PC-9 (cell line): ENCODE measurements at places on chromosomes 6 and 20. TPM values are rescaled to one million over a fixed set of nuclear protein-coding genes. Genes with fewer than 3 reads are reported as not detected.

DNA sequence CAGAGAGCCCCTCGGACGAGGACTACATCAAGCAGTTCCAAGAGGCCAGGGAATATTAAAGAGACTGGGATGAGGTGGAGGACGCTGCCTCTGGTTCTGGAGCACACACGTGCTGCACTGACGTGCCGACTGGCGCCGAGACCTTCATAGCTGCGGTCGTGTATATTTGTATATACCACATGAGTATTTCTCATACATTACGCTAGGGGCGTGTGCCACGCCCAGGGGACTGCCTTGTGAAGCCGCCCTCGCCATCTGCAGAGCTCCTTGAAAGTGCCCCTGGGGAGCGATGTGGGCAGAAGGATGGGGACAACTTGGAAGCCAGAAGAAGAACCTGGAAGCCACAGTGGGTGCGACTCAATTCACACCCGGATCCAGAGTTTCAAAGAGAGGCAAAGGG lies 78.3 kb downstream of the ISM1 start:
- DNase-seq: no peak
- H3K36me3 ChIP-seq: no peaks in the 10 kb centered on the region

DNA sequence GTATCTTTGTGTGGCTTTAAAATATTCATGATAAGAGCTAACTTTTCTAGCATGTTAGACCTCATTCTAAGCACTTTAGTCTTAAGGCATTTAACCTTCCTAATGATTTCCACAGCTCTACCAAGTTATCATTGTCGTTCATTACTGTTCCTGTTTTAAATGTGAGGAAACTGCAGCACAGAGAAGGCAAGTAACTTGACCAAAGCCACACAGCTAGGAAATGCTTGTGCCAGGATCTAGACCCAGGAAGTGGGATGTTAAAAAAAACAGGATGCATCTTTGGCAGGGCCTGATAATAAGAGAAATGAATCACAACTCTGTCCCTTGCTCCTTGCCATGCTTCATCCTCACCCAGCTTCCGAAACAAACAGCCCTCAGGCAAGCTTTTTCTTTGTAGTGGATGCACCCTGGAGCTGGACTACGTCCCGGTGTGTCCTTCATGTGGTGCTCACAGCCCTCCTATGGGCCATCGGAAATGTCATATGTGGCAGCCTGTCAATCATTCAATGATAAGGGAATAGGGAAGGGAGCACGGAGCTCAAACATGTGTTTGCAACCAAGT lies 196.9 kb upstream of the RREB1 start:
- H3K4me1 ChIP-seq: peaks cover 8% of the 10 kb centered on the region
- no peaks in the 10 kb centered on the region for H3K27me3 ChIP-seq
- no peaks in the 10 kb centered on the region for H3K36me3 ChIP-seq
- H3K4me3 ChIP-seq: no peak overlapping the region
- no peak overlapping the region for H3K27ac ChIP-seq
- no peak for DNase-seq

MTRF1L gene
- total RNA-seq: 5.7 and 8.0 TPM in 2 replicates

- H3K36me3 ChIP-seq: no peaks in the 10 kb centered on the region
- no peak overlapping the region for H3K4me3 ChIP-seq
- no peaks in the 10 kb centered on the region for H3K27me3 ChIP-seq
- no peak overlapping the region for H3K27ac ChIP-seq
- H3K4me1 ChIP-seq: no peaks in the 10 kb centered on the region
Measured at GRCh38 chr6:104940238-104940892, 16.5 kb upstream of the LIN28B start.

GRCh38 chr6:122571888-122572287 lies 38.3 kb upstream of the PKIB start:
- H3K27me3 ChIP-seq: no peaks in the 10 kb centered on the region
- H3K27ac ChIP-seq: no peak overlapping the region
- DNase-seq: no peak

DNA sequence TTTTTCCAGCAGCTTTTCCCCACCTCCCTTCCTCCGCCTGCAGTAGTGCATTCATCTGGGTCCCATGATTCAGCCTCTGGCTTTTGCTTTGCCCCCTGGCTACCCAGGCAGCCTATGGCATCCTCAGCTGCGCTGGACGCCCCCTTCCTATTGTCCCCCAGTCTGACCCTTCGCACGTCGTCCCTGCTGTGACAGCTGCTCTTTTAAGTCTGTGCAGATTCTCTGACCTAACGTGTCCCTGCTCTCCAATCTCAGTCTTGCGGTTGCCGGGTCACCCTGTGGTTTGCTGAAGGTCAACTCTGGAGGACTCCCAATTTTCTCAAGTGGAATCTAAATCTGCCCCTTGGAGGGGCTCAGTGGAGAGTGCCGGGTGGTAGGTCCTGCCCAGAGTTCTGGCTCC lies 294.3 kb downstream of the CDC5L start:
- DNase-seq: no peak
- no peaks in the 10 kb centered on the region for H3K36me3 ChIP-seq
- 0 out of 2 replicates have a peak, but pooled peaks cover 6% of the 10 kb centered on the region for H3K27me3 ChIP-seq
- no peak overlapping the region for H3K4me3 ChIP-seq
- H3K4me1 ChIP-seq: no peaks in the 10 kb centered on the region

DNA sequence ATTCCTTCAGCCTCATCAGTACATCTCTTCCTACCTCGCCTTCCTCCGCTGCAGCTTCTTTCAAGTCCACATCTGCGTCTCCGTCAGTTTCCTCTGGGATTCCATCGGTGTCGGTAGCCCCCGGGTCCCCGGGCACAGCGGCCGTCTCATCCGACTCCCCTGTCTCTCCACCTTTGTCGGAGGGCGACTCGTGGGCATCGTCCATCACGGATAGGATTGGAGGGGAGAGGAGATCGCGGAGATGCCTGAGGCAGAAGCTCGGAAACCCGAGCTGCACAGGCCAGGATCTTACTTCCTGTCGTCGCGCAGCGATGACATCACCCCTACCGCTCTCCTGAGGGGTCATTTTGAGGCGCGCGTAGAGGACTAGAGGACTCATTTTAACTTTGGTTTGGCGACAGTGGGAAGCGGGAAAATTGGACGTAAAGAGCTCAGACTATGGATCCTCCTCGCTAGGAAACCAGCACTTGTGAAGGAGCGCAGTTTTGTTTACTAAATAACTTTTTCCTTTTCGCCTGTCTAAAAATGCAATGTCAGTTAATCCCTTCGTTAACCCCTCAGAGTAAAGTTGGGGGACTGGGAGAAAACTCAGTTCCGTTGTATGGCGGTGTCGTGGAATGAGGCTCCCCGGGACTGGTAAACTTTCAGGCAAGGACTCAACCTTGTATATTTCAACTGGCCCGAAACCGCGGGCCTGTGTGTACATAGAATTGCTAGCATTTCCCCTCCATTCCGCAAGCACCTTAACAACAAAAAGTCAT lies at the start of gene TAF11:
Gene TAF11 (minus strand): TSS at position 290 of the 761 bp plus-strand sequence. CDS start 85 bp downstream, at position 205.
- H3K4me1 ChIP-seq: peaks cover 21% of the 10 kb centered on the region
- peak; percentile 90 for DNase-seq
- no peaks in the 10 kb centered on the region for H3K36me3 ChIP-seq
- no peaks in the 10 kb centered on the region for H3K27me3 ChIP-seq
- H3K27ac ChIP-seq: peak within 1 kb of the TSS; percentile 57

DNA sequence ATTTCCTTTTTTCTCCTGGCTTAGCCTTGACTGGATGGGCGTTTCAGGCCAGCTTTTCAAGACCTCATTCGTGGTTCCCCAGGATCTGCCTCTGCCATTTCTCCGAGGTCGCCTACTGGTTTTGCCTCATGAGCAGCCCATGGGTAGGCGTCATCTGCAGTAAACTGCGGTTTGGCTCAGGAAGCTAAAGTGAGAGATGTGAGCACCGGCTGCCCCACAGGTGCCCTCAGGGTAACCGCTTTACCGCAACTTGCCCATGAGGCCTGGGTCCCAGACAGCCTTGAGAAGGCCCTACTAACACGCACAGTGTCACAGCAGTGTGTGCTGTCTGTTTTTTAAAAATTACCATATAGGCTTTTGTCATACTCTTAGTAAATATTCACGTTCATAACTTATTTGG lies 53.4 kb upstream of the TBXT start:
- no peaks in the 10 kb centered on the region for H3K4me1 ChIP-seq
- H3K36me3 ChIP-seq: no peaks in the 10 kb centered on the region
- no peak overlapping the region for H3K27ac ChIP-seq
- peaks cover 59% of the 10 kb centered on the region for H3K27me3 ChIP-seq

RPS18 gene
- 2,057 and 2,442 TPM in 2 replicates for total RNA-seq

RFX6 gene
- total RNA-seq: not detected in 2 replicates

GRCh38 chr6:116666869-116667268 lies 1.7 kb downstream of the ZUP1 start:
- no peak for DNase-seq
- H3K27ac ChIP-seq: no peak overlapping the region
- H3K27me3 ChIP-seq: no peaks in the 10 kb centered on the region
- peaks cover 6% of the 10 kb centered on the region; the same call in 1 of the 2 replicates for H3K36me3 ChIP-seq
- H3K4me1 ChIP-seq: peaks cover 31% of the 10 kb centered on the region
- H3K4me3 ChIP-seq: peak overlapping the region; percentile 79; the same call in 1 of the 2 replicates

TULP4 gene
- total RNA-seq: 34.0 and 42.2 TPM in 2 replicates

DNA sequence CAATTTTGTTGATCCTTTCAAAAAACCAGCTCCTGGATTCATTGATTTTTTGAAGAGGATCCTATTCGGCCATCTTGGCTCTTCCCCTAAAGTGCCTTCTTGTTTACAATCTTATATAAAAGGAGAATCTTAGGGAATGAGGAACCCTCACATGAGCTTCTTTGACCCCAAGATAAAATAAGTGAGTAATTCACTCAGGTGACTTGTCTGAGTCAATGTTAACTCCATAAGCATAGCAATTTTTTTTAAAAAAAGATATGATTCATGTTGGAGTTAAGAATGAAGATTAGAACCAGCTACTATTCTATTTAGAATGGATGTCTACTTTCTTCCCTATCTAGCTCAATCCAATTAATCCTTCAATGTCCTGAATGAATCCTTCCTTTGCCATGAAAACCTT lies 21.0 kb downstream of the WASF1 start:
- no peak overlapping the region for H3K27ac ChIP-seq
- no peak for DNase-seq
- no peaks in the 10 kb centered on the region for H3K36me3 ChIP-seq
- H3K4me1 ChIP-seq: no peaks in the 10 kb centered on the region
- H3K4me3 ChIP-seq: no peak overlapping the region

DNA sequence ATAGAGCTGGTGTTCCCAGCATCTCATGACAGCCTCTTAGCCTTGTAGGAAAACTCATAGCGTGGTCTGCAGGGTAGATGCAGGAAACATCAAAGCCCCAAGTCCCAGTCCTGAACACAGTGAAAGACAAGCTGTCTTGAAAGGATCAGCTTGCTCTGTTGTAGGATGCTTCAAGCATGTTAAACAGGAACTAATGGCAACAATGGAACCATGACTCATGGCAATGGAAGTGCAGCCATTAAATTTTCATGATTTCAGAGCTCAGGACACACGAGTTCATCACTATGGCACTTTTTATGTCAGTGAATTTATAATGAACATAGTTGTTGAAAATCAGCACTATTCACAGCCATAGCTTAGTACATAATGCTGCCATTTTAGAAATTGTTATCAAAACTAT lies 367.7 kb downstream of the KIF16B start:
- H3K4me3 ChIP-seq: no peak overlapping the region
- no peaks in the 10 kb centered on the region for H3K27me3 ChIP-seq
- DNase-seq: no peak

ERMARD gene
- 19.3 and 28.2 TPM in 2 replicates for total RNA-seq

DNA sequence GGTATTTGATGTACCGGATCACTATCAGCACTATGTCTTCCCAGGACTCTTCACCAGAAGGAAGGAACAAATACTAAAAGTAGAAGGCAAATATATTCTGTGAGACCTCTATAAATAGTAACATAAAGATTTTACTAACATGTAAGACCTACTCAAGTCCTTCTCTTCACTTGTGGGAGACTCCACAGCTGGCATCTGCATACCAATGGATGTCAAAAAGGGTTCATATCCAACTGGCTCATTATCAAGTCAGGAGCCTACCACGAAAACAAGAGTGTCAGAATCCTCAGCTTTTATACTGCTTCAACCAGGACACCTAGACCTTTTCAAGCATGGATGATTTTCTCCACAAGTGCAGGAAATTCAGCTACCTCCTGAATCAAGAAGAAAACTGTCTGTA lies 20.0 kb upstream of the MARCKS start:
- no peaks in the 10 kb centered on the region for H3K27me3 ChIP-seq
- H3K27ac ChIP-seq: no peak overlapping the region
- H3K4me3 ChIP-seq: no peak overlapping the region
- DNase-seq: no peak
- peaks cover 12% of the 10 kb centered on the region for H3K4me1 ChIP-seq

DNA sequence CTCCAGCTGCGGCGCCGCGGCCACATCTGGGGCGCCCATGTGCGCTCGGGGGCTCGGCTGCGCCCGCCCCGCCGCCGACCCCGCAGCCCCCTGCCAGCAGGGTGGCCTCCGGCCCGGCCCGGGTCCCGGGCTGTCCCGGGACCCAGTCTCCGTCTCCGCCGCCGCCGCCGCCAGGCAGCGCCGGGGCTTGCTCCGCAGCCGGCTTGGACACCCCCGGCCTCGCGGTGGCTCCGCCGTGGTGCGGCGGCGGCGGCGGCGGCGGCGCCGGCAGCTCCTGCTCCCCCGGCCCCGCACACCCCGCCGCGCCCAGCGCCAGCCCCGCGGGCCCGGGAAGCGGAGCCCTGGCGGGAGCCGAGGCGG lies 219 bp downstream of the ISM1 start:
- H3K4me3 ChIP-seq: peak overlapping the region; percentile 69; the same call in 1 of the 2 replicates
- peaks cover 8% of the 10 kb centered on the region; the same call in 1 of the 2 replicates for H3K27me3 ChIP-seq
- H3K4me1 ChIP-seq: no peaks in the 10 kb centered on the region
- H3K36me3 ChIP-seq: no peaks in the 10 kb centered on the region
- no peak for DNase-seq
- no peak overlapping the region for H3K27ac ChIP-seq

SYS1 gene
- 35.1 and 38.8 TPM in 2 replicates for total RNA-seq

DNA sequence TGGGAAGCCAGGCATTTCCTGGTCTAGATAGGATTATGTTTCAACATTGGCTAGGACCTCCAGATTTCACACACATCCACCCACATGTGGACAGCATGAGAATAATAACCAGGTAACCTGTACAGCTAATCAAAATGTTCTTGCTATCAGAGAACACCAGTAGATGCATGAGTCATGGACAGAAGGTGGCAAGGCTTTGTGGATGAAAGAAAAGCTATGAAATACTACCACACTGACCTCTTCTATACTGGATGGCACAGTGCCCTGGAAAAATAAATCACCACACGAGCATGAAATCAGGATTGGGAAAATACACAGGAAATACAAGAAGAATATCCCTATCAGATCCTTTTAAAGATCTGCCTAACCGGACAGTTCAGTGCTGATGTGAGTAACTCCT lies 113.0 kb downstream of the GMDS start:
- peak; percentile 39 for DNase-seq
- peak overlapping the region; percentile 28; the same call in 1 of the 2 replicates for H3K27ac ChIP-seq
- no peaks in the 10 kb centered on the region for H3K27me3 ChIP-seq

LGSN gene
- not detected in 2 replicates for total RNA-seq

- 0 out of 2 replicates have a peak, but pooled peaks cover 6% of the 10 kb centered on the region for H3K4me1 ChIP-seq
- H3K36me3 ChIP-seq: no peaks in the 10 kb centered on the region
- DNase-seq: no peak
- H3K27ac ChIP-seq: no peak overlapping the region
- no peak overlapping the region for H3K4me3 ChIP-seq
Measured at GRCh38 chr6:54920628-54921027, 74.1 kb downstream of the FAM83B start.

DNA sequence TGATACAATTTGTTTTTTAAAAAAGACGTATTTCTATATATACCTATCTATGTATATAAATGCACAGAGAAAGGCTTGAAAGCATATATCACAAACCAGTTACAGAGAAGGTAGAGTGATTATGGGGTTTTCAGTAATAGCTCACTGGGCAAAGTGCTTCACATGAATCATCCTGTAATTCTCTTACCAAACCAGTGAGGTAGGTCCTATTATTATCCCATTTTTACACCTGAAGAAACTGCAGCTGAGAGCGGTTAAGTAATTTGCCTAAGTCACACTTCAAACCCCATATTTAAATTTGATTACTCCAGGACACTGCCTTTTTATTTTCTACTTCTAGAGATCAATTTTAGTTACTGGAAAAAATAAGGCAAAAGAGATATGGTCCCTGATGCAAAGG lies 4.4 kb downstream of the GSS start:
- no peaks in the 10 kb centered on the region for H3K27me3 ChIP-seq
- H3K4me1 ChIP-seq: peaks cover 71% of the 10 kb centered on the region
- peak overlapping the region; percentile 51 for H3K27ac ChIP-seq
- no peak for DNase-seq
- H3K36me3 ChIP-seq: peaks cover 31% of the 10 kb centered on the region
